ENCODE measurements at places on chromosomes 7 and 10.
A peak's percentile ranks its signal among the peaks of the same experiment; 100 is the strongest.

GRCh38 chr7:149686011-149686410, 87.4 kb downstream of the ZNF467 start:
- peak; percentile 82 for DNase-seq

GRCh38 chr10:103941801-103942200, 23.8 kb upstream of the STN1 start:
- no peak for DNase-seq

- no peak for DNase-seq
Measured at GRCh38 chr7:128190051-128190647, 50.9 kb upstream of the LEP start.

DNA sequence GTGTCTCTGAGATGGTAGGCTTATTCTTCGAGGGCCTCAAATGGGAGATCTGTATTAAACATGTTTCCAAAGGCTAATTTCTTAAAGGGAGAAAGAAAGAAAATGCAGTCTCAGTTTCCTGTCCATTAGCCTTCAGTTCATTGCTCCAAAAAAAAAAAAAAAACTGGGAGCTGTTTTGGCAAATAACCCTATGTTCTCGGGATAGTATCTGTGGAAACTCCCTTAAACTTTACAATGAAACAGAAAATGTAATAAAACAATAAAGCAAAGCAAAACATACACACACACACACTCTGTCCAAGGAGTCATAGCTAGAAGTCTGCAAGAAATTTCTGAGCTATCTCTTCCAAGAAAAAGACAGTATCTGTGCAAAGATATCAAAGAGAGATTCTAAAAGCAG, 172.5 kb upstream of the CELF2 start:
- no peak for DNase-seq

DNA sequence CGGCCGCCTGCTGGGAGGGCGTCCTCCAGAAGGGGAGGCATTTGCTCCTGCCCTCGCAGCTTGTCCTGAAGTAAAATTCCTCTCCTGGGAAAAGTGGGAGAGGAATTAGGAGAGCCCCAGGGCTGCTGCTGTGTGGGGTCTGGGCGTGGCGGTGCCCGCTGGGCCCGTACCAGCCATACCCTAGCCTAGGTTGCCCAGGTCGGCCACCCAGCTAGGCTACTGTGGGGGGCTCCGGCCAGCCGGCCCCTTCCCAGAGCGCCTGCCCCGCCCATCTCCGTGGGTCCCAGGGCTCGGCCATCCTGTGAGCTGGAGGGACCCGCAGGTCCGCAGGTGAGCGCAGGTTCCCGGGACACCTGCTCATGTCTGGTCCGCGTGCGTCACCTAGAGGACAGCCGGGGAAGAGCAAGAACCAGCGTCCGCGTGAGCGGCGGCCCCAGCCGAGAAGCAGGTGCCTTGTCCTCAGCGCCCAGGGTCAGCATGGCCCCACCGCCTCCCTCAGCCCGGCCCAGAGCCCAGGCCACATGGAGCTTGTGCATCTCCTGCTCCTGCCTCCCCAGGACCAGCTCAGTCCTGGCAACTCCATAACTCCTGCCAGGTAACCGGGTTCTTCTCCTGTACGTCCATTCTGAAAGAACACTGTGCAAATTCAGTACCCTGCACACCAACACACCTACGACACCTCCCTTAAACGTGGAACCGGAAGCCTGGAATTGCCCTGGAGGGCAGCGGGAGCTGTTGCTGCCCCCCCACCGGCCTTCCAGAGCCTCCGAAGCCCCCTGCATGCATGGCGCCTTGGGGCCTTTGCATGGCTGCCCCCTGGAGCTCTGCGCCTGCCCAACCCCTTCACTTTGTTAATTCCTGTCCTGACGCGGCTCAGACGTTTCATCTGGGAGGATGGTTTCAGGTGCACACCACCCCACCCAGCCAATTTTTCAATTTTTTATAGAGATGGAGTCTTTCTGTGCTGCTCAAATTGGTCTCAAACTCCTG, 22.8 kb upstream of the FOXL3 start:
- no peak for DNase-seq

DNA sequence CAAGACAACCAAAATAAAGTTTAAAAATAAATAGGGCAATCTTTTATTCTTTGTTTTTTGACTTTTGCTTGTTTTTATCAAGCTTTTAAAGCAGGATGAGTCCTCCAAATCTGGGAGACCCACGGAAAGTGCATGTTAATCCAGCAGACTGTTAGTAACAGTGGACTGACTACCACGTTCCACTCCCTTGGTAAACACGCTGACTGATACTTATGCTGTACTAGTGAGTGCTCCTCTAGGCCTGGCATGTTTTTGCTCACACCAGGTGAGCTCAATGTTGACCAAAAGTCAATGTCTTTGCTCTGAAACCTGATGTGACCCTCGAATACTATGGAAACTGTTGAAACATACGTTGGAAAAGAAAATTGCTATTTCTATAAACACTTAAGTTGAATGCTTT, 88.4 kb downstream of the KIAA1549 start:
- no peak for DNase-seq

GRCh38 chr7:150420987-150421674, 29.3 kb upstream of the GIMAP8 start:
- DNase-seq: peak; percentile 66

DNA sequence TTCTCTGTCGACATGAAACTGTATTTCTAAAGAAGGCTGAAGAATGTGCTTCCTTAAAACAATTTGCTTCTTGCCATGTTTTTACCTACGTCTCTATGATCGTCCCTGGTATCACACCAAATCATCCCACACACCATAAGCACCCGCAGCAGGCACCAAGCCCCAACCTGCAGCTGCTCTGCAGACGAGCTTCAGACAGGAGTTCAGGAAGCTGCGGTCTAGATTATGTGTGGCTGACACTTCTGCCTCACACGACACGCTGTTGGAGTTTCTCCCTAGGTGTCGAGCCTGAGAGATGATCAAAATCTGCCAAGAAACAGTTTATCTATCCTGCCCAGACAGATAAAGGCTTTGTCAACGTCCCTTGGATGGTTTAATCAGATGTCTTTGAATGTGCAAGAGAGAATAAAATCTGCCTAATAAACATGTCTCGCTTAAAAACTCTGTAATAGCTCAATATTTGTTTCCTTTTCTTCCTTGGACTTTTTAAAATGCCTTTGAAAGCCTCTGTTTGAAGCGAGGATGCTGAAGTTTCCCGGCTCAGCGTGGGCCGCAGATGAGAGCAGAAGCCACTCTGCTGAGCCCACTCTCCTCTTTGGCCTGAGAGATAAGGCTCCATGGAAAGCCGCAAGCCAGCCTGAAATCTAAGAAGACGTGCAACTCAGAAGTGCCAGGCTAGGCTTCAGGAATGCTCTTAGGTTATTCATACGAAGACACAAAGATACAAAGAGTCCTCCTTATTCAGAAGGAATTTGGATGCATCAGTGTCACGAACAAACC, 158.3 kb upstream of the PFKP start:
- DNase-seq: no peak

DNA sequence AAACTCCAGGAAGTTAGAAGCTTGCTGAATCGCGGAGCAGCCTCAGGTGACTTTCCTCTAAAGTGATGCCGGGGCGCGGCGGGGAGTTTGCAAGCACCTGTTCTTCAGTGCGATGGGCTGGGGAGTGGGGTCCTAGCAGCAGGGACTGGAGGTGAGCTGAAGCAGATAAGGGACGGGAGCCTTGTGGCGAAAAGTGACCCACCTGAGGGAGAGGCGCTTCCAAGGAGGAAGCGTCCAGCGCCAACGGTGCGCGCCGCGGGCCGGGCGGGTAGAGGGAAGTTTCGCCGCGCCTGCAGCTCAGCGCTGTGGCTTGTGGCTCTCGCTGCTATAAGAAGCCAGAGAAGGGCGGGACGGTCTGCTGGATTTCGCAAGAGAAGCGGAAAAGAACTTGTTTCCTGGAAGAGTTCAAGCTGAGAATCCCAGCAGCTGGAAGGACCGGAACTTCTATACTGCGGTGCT, at the start of gene STEAP4:
TSS of gene STEAP4 (minus strand) at position 305 of the 459 bp plus-strand sequence. CDS start 22,625 bp downstream, outside the sequence.
- DNase-seq: peak; percentile 34

DNA sequence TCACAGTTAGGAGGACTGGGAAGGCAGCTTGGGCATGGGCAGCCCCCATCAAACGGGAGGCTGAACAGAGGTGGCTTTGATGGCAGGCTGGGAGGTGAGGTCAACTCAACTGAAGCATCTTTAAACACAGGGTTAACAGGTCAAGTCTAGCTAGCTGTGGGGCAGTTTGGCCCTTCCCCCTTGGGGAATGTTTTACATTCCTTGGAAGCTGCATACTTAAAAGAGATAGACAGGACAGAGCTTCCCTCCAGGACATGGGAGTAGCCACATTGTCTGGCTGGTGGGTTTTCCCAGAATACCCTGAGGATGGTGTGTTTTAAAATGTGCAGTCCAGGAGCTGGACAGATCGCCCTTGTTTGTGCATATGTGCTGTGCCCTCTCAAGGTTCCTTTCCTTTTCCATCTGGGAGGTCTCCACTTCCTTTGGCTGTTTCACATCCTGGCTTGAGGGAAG, 6.8 kb upstream of the RASSF4 start:
- peak; percentile 14 for DNase-seq

- peak; percentile 22 for DNase-seq
Measured at GRCh38 chr7:74627661-74628411, 29.7 kb upstream of the GTF2I start.

DNA sequence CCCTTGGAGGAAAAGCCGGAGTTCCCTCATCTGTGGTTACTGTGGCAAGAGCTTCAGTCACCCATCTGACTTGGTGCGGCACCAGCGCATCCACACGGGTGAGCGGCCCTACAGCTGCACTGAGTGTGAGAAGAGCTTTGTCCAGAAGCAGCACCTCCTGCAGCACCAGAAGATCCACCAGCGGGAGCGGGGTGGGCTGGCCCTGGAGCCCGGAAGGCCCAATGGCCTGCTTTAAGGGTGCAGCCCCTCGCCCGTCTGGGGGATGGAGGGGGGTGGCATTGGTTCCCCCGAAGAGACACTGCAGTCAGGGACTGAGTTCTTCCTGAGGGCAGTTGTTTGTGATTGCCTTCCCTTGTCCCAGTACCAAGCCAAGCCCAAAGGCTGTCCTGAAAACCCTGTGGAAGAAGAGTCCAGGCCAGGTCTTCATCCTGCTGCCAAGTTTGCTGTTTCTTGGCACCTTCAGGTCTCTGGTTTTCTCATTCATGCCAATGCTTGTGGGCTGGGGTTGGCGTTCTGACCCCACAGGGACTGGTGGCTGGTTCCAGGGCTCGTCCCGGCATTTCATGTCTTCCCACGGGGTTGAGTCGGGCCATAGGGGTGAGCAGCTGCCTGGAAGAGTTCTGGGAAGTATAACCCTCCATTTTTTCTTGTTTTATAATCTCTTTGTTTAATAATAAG, 7.7 kb upstream of the ZNF783 start:
- no peak for DNase-seq

- DNase-seq: peak; percentile 41
Measured at GRCh38 chr10:132397036-132397541, at the start of gene PWWP2B. Gene PWWP2B (plus strand): TSS chr10:132397200. CDS start chr10:132397227, 27 bp downstream.

- peak; percentile 63 for DNase-seq
Measured at GRCh38 chr7:101077303-101078086, 7.8 kb upstream of the TRIM56 start.

GRCh38 chr7:54349229-54349628, 192.9 kb upstream of the VSTM2A start:
- no peak for DNase-seq

- no peak for DNase-seq
Measured at GRCh38 chr7:47186316-47186715, 395.6 kb downstream of the TNS3 start.

GRCh38 chr10:10532236-10532635, 485.4 kb upstream of the CELF2 start:
- DNase-seq: no peak

DNA sequence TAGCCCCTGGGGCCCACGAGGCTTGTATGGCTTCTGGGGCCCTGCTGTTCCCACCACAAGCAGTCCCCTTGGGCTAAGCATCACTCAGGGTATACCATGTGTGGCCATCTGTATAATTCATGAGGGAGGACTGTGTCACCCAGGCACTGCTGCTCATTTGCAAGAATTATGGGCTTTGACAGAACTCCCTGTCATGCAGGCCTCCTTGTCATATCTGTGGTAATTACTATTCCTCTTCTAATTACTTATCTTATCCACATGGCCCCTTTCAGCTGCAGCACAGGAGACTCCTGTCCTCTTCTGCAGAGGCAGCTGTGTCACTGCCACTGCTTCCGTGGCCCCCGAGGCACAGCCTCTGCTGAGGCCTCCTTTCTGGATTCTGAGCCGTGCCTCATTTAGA, 46.3 kb downstream of the LRMDA start:
- no peak for DNase-seq

DNA sequence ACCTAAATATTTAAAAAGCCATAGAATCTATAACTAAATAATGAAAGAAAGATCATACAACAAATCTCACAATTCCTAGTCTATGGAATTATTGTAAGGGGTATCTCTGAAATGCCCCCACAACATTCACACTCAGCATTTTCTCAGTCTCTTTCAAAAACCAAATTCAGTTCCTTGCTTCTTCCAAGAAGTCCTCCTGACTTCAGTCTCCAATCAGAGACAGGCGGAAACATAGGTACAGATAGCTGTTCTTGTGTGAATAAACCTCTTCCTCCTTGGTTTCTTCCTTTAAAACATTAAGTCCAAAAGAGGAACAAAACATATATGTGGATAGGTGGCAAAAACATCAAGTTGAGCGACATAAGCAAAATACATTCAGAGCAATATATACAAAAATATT, 13.9 kb upstream of the FBXW4 start:
- DNase-seq: no peak

DNA sequence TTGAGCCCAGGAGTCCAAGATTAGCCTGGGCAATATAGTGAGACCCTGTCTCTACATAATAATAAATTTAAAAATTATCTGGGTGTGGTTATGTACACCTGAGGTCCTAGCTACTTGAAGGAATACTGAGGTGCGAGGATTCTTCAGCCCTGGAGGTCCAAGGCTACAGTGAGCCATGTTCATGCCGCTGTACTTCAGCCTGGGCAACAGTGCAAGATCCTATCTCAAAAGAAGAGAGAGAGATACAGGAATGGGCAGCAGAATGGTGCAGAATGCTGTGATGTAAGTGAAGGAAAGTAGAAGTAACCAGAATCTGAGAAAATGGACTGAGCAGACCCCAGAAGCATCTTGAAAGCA, 62.7 kb upstream of the EXOC4 start:
- DNase-seq: no peak

- DNase-seq: peak; percentile 86
Measured at GRCh38 chr10:3783682-3784432, 1.2 kb downstream of the KLF6 start.

DNA sequence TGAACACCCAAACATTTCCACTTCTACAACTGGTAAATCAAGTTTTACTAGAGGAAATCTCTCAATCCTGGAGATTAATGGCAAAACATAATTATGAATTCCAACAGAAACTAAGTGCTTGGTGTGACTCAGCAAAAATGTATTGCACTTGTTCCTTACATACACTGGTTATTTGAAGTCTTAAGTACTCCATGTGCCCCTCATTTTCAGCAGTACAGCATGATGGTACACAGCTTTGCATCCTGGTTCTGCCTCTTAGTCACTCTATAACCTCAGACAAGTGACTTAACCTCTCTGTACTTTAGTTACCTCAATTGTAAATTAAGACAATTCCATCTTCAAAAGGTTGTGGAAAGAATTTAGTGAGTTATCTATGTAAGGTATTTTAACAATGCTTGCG, 12.9 kb downstream of the SLC16A12 start:
- DNase-seq: peak; percentile 42

Measured in fibroblast of skin of right biceps (primary cell).